NCI-H2081 (cell line): ENCODE measurements at places on chromosomes 12 and 14.
A peak's percentile ranks its signal among the peaks of the same experiment; 100 is the strongest.

DNA sequence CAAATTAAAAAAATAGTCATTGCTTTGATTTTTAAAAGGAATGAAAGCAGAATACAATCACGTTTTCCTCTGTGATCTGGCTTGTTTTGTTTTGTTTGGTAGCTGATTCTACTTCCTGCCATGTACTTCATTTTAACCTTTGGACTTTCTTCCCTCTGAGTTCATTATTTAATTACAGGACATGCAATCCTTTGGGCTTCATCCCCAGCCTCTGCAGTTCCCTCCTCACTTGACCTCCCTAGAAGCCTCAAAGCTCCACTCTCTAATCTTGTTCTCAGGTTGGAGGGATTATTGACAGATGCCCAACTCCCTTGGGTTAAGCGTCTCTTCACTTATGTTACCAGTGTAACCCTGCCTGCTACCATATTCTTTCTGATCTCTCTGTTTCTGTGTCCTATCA, 967.9 kb upstream of the SEL1L start:
- DNase-seq: no peak

DNA sequence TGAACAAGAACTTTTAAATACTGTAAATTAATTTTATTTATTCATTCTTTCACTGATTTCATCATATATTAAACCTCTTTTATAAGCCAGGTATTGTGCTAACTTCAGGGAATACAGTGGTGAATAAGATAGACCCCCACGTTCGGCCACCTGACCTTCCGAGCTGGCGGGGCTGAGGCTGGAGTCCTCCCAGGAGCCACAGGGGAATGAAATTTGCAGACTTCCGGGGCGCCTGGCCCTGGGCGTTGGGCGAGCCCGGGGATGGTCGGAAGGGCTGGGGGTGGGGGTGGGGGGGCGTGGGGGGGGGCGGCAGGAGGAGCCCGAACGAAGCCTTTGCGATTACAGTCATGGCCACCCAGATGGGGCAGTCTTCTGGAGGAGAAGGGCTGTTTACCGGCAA, 383.4 kb downstream of the PAWR start:
- no peak for DNase-seq

GRCh38 chr12:49974231-49974675, 1.5 kb downstream of the AQP6 start:
- DNase-seq: no peak

DNA sequence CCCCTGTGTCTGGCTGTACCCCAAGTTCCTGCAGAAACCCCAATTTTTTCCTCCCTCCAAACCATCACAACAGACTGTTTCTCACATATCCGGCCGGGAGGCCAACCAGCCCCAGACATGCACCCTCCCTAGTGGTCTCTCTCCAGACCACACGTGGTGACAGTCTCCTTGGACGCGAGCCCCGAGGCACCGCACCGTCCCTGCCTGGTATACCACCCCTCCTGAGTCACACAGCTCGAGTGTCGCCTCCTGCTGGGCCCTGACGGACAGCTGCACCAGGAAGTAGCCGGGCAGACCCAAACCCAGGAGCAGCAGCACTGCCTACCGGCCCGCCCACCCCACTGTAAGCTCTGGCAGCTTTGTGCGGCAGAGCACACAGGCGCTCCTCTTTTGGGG, 97.4 kb downstream of the RFLNA start:
- DNase-seq: no peak

DNA sequence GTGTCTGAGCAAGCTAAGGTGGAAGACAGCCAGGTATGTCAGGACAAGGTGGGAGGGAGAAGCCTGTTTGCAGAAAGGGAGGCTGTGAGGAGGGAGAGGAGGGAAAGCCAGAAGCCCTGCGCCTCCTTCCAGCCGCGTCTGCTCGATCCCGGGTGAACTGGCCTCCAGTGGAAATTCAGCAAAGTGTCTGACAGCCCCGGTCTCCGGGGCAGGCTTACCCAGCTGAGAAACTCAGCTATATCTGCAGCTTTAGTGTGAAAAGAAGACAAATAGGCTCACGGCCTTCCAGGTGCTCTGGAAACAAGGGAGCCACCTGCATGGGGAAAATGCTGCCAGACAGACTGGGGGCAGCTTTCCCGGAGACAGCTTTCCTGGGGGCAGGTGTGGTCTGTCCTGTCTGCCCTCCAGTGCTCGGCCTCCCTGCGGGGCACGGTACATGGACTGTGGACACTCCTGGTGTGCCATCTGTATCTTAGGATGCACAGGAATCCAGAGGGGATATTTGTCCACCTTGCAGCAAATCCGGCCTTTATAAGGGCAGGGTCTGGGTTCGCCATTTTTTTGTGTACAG, 6.3 kb downstream of the RFLNA start:
- DNase-seq: no peak

DNA sequence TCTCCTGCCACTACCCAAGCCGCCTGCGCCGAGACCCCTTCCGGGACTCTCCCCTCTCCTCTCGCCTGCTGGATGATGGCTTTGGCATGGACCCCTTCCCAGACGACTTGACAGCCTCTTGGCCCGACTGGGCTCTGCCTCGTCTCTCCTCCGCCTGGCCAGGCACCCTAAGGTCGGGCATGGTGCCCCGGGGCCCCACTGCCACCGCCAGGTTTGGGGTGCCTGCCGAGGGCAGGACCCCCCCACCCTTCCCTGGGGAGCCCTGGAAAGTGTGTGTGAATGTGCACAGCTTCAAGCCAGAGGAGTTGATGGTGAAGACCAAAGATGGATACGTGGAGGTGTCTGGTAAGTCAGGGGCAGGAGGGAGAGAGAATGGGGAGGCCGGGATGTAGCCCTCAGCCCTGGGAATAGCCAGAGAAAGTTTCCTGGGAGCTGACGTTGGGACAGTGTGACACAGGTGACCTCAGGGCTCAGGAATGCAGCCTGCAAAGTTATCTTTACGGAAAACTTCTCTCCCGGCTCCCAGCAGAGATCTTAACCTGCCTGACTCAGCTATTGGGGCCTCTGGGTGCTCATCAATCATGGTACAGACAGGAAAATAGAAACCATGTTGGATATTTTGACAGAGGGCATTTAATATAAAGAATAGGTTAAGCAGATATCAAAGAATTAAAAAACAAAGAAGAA, 747 bp downstream of the HSPB8 start:
- DNase-seq: no peak

- no peak for DNase-seq
These were observed 19.4 kb upstream of the EML1 start for GRCh38 chr14:99773521-99774497.

- no peak for DNase-seq
These were observed 14.6 kb downstream of the CLMN start for GRCh38 chr14:95305145-95305544.

- DNase-seq: no peak
These were observed 458.8 kb upstream of the NOVA1 start for GRCh38 chr14:27056586-27056985.

GRCh38 chr14:53793790-53794505, 162.7 kb downstream of the BMP4 start:
- DNase-seq: peak; percentile 32

DNA sequence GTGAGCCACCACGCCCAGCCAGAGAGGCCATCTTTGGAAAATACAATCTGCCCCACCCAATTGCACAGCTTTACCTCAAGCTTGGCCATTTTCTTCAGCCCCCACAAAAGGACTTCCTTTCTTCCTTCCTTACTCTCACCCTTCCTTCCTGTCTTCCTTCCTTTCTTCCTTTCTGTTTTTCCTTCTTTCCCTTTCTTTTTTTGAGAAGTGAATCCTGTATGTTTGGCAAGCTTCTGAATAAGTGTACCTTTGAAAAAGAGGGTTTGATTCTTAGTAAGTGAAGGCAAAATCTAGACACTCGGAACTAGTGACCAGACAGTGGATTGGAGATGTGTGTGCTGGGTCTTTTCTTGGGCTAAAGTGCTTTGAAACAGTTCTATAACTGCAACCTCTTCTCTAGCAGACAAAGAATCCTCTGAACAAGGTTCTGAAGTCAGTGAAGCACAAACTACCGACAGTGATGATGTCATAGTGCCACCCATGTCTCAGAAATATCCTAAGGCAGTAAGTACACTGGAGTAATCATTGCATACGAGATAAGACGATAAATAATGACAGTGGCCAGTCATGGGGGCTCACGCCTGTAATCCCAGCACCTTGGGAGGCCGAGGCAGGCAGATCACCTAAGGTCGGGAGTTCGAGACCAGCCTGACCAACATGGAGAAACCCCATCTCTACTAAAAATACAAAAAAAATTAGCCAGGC, 49.5 kb downstream of the SUPT16H start:
- DNase-seq: no peak

GRCh38 chr12:131830335-131830913, 2.2 kb downstream of the MMP17 start:
- DNase-seq: peak; percentile 74

GRCh38 chr12:57815177-57816000, 3.1 kb downstream of the AVIL start:
- peak; percentile 72 for DNase-seq

- no peak for DNase-seq
These were observed 159.3 kb downstream of the SLC2A13 start for GRCh38 chr12:39946361-39947280.

DNA sequence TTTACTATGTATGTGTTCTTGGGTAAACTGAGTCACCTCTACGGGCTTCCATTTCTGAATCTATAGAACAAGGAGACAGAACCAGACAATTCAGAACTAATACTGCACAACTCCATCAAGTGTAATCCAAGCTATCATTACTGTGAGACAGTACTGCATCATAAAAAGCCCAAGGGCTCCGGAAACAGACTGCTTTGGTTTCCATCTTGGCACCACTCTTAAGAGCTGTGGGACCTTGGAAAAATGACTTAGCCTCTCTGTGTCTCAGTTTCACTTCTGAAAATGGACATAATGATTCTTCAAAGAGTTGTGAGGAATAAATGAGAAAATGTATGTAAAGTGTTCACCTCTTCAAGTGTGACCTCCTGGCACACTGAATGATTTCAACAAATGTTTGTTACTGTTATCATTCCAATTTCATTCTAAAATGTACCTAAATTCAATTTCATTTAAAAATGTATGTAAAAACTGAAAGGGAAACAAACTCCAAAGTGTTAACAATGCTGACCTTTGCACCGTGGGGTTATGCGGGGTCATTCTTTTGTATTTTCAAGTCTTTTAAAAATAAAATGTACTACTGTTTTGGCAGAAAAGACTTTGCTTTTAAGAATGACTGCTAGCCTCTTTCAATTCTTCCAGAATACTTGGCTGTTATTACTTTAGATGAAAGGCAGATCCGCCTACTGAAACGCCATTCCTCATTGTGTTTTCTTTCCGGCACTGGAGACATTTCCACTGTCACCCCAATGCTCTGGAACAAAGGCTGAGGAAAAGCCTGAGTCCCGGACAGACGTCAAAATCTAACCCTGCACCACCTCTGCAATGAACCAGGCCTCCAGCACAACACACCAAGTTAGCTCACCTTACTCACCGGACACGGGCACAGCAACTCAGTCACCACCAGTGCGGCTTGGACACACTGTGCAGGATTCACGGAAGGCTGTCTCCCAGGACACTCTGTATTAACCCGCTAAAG, 62.8 kb downstream of the TMCC3 start:
- no peak for DNase-seq

DNA sequence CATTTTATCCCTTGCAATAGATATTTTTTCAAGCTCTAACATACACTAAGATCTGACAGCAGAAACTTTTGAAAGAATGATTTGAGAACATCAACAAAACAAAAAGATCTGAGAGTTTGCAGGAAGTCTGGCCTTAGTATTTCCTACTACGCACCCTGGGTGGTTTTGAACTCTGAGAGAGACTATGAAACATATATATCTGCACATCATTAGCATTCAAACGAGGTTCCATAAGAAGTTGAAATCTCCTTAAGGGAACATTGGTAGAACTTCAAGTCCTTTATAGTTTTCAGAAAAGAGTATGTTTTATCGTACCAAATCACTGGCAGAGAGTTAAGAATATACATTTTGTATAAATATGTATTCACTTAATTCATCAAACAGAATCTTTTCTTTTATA, 86.3 kb downstream of the RMST start:
- no peak for DNase-seq

GRCh38 chr12:75764091-75764841, 252.9 kb upstream of the KRR1 start:
- DNase-seq: no peak

- no peak for DNase-seq
These were observed 291.1 kb upstream of the CLEC14A start for GRCh38 chr14:38546932-38547551.

DNA sequence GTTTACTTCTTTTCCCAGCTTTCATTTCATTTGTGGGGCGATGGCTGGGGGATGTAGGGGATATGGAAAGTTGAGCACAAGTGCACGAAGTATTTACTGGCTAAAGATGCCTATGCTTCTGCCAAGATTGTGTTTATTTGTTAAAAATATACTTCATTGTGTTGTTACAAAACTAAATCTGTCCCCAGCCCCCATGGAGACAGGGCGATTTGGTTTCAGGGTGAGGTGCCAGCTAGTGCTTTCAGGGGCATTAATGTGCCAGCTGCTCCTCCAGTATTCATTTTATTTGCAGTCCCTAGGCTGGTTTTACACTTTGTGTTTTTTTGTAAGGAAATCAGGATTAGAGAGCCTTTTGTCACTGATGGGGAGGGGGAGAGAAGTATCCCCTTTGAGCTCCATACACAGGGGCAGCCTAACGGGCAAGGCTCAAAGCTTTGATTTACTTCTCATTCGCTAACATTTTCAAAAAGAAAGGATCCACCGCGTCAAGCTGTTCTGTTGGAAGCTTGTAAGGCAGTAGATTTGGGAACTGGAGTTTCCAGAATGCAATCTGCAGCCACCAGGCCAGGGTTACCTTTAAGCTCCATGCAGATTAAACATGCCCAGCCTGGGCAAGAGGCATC, 198.7 kb upstream of the PLEKHG7 start:
- peak; percentile 49 for DNase-seq

- DNase-seq: no peak
These were observed 7.4 kb upstream of the PTGES3 start for GRCh38 chr12:56695327-56696101.

DNA sequence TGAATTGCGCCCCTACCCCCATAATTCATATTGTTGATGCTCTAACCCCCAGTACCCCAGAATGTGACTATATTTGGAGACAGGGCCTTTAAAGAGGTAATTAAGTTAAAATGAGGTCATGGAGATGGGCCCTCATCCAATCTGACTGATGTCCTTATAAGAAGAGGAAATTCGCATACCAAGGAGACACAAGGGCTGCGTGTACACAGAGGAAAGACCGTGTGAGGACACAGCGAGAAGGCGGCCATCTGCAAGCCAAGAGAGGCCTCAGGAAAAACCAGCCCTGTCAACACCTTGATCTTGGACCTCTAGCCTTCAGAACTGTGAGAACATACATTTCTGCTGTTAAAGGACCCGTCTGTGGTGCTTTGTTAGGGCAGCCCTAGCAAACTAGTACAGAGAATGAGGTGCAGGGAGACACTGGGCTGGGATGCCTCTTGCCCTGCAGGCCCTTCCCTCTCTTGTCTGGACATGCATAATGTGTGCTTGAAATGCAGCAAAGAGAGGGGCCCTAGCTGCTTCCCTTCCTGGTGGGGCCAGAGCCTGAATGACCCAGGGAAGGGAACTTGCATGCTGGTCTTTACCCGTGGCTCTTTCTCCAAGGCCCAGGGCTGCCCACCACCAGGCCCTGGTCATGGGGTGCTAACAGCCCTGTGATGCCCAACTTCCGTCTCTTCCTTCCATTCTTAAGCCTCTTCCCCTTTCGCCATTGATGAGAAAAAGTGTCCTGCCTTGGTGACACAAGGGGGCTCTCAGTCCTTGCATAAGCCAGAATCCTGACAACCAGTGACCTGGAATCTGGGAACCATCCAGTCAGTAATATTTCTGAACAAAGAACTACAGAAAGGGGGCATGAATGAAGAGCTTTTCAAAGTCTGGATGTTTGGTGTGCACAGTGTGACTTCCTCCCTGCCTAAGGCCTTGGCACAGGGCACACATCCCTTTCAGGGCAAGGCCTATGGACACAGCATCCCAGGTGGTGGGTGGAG, 50.0 kb upstream of the GPATCH2L start:
- DNase-seq: no peak

- no peak for DNase-seq
These were observed 480.2 kb downstream of the RPS29 start for GRCh38 chr14:49105956-49106355.
